Myocyte (in vitro differentiated cells): ENCODE measurements at places on chromosomes 16 and 17. TPM values are rescaled to one million over a fixed set of nuclear protein-coding genes. Genes with fewer than 3 reads are reported as not detected.

Gene PRR29
- 0.08 and 0.26 TPM in 2 replicates for total RNA-seq

Gene ANKFY1
- 15.9 and 17.0 TPM in 2 replicates for total RNA-seq

Gene CDK10
- total RNA-seq, result 43.3 and 43.6 TPM in 2 replicates

Gene ATP2C2
- not detected in 2 replicates for total RNA-seq

Gene SMCR8
- 10.8 and 11.2 TPM in 2 replicates for total RNA-seq

Gene VTN
- 0.21 and 0.26 TPM in 2 replicates for total RNA-seq

Gene MYH8
- total RNA-seq, result 715 and 853 TPM in 2 replicates

Gene STH
- total RNA-seq, result not detected in 2 replicates

Gene CCR7
- 0.05 TPM in 1 of 2 replicates, not detected in the other for total RNA-seq

Gene PLA2G10
- total RNA-seq, result not detected in 2 replicates

Gene SSTR5
- 0.29 and 1.6 TPM in 2 replicates for total RNA-seq

GRCh38 chr17:78842881-78843565 lies 2.4 kb upstream of the USP36 start:
- DNase-seq, result peak; percentile 48

GRCh38 chr17:76570457-76570856 lies 15.2 kb downstream of the ST6GALNAC2 start:
- DNase-seq, result no peak

- no peak for DNase-seq
Observed at GRCh38 chr17:39970157-39970692, 7.4 kb downstream of the GSDMA start.

DNA sequence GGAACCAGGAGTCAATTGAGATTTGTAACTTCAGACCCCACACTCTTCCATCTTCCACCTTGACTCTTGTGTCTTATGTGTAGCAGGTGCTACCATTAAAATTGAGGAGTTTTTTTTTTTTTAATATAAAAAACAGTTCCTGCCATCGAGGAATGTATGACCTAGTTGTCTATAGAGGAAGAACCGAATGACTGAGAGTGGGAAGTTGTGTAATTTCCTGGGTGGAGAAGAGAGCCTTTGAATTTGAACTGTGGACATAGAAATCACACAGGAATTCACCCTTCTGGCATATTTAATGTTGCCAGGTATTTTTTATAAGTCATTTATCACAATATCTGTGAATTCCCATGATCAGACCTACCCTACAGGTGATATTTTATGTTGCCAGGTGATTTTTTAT lies 22.0 kb downstream of the SP2 start:
- DNase-seq, result no peak

DNA sequence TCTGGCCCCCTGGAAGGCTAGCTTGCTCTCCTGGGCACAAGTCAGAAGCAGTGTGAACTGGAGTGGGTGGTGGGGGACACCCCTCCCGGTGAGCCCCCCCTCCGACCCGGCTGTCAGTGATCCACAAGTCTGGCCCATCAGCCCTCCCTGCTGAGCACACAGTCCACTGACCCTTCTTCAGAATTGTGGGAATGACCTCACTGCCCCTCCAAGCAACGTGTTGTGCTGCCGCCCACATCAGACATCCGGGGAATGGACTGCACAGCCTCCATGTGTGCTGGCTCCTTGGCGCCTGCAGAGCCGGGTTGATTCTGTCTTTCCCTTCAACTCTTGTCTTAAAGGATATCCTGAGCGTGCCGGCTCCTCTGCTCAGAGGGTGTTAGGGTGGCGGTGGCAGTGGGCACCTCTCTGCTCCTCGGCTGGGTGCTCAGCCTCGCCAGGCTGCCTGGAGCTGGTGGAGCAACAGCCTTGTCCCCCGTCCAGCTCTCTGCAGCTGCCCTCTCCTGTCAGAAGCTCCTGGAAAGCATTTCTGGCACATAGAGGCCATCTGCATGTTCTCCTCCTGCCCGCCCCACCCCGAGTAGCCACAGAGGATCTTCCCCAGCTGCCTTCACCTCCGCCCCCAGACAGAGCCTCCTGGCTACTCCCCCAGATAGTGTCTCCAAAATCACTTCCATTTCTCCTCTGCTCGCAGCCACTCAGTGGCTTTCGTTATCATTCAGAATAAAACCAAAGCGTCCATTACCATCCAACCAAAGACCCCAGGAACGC lies 19.8 kb downstream of the NPTX1 start:
- peak; percentile 94 for DNase-seq

DNA sequence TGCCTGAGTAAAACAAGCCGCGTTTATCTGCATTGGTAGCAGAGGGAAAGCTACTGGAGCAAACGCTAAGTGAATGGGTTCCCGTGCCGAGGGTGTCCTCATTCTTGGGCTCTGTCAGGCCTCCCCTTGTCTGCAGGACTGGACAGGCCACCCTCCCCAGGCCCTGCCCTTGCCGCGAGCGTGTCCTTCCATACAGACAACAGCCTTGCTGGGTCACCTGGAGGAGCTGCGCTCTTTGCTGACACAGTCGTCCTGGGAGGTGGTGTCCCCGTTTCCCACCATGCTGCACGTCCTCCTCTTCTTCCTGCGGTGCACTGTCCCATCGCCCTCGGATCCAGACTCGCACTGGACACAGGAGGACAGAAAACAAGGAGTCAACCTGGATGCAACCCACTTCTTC lies 7.8 kb upstream of the MXRA7 start:
- no peak for DNase-seq

GRCh38 chr17:32494621-32495358 lies 8.0 kb downstream of the CDK5R1 start:
- DNase-seq, result peak; percentile 87

- peak; percentile 59 for DNase-seq
Observed at GRCh38 chr16:50282010-50282538, 15.7 kb downstream of the ADCY7 start.

DNA sequence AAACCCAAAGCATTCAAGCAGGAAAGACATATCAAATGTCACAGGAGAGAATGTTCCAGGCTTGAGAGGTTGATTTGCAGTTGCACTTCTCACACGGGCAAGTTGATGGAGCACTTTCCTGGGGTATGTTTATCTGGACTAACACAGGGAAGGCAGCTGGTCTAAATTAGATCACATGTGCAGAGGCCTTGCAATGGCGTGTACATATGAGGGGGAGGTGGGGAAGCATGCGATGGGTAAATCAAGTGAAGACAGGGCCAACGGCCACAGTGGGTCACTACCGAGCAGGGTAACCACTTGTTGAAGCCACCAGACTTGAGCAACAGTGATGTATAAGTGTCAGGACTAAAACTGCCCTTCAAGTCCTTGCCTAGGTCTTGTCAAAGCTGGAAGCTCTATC lies 156.6 kb upstream of the MAF start:
- no peak for DNase-seq

GRCh38 chr16:87212026-87212425 lies 105.2 kb downstream of the C16orf95 start:
- no peak for DNase-seq

- DNase-seq, result no peak
Observed at GRCh38 chr17:49829026-49829425, 18.8 kb downstream of the TAC4 start.

- DNase-seq, result peak; percentile 88
Observed at GRCh38 chr17:72976971-72977770, 115.3 kb downstream of the SLC39A11 start.

DNA sequence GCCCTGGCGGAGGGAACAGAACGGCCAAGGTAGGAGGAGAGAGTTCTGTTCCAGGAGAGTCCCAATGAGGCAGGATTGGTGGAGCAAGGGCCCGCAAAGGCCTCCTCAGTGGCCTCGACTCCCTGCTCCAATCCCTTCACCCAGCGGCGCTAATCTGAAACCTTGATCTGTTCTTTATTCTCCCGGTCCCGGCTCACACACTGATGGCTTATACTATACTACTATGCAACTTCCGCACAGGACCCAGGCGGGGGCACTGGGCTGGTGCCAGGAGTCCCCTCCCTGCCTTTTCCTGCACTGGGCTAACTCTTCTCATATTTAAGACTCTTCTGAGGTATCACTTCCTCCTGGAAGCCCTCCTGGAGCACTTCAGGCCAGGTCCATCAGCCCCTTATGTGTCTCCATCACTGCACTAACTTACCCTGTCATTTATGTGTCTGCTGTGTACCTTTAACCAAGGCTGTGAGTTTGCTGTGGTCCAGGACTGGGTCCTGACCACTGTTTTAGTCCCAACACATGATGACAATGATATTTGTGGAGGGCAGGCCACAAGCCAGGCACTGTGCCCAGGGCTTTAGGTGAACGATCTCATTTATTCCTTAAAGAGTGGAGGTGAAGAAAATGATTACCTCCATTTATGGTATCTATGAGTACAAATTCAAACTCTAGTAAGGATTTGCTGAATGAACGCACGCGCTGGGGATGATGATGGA lies 6.8 kb downstream of the CCDC102A start:
- no peak for DNase-seq

- DNase-seq, result no peak
Observed at GRCh38 chr17:49647256-49647585, 30.7 kb downstream of the SPOP start.

DNA sequence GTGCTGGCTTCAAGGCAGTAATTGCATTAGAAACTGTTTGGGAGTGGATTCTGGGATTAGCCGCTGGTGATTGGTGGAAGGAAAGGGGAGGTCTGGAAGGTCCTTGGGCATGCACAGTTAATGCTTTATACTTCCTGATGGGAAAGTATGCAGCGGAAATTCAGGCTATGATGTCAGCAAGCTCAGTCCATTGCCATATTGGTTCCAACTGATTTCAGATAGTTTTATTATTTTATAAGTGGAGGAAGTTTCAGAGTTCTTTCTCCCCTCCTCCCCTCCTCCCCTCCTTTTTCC lies 8.1 kb upstream of the CMTR2 start:
- DNase-seq, result no peak

DNA sequence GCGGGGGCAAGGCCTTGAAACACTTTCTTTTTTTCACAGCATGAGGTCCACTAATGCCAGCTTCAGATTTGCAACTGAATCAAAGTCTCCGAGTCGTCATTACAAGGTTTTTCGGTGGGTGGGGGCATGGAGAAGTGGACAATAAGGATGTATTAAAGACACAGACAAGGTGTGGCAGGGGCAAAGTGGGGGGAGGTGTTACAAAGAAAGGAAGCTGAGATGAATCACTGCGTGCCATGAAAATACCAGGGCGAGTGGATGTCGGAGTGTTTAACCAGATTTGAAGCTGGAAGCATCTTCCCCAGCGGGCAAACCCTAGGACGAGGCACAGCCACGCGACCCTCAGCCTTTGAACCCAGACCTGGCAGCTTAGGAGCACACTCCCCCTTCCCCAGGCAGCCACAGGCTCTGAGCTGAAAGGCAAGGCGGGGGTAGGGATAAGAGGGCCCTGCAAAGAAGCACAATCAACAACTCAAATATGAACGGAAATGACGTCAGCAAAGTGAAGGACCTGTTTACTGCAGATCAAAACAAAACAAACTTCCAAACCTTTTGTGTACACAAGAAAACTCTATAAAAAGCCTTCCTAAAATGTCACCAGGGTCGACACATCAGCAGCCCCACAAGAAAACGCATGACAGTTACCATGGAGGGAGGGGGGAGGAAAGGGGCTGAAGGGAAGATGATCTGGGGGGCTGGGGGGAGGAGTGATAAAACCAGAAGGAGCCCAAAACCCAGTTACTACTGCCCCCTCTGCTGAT lies 5.6 kb upstream of the ZFHX3 start:
- peak; percentile 77 for DNase-seq

DNA sequence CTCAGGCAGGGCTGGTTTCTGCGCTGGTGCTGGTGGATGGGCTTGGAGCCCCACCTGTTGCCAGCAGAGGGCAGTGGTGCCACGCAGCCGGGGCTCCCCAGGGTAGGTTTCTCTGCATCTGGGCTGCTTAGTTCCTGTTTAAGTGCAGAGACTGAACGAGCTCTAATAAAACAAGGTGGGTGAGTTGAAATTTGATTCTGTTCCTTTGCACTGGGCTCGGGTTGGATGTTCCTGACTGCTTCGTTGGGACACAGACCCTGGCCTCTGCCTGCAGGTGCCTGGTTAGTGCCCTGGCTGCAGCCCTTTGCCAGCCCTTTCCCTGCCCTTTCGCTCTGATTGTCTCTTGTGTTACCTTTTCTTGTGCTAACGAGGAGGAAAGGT lies 30.0 kb downstream of the TBCD start:
- peak; percentile 82 for DNase-seq

DNA sequence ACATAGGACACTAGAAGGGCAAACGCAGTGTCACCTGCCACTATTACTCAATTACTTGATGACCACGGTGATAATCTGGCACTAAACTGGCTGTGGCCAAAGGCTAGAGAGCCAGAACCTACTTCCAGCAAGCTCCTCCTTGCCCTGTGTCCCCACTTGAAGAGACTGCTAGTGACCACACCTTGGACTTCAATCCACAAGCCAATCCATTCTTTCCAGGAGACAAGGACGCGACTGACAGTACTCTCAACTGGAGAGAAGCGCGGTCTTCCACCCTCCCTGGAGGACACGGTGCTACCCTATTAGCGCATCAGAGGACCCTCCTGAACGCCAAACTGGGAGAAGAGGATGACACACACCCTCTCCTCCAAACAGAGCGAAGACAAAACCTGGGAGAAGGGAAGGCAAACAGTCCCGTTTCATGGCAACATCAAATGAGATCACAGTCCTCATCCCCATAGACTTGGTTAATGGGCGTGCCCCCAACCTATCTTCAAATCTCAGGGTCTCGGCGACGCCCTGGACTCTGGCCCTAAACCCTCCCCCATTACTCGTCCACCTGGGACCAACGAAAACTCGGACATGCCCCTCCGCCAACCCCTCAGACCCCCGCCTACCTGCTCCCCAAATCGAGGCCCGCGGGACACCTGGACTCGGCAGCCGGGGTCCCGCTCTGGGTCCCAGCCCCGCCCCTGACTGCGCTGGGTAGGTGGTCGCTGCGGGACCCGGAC lies 508 bp downstream of the FLCN start:
- peak; percentile 77 for DNase-seq
